Activated gamma-delta T cell treated with anti-CD3 and anti-CD28 coated beads, Interleukin-2, amount 50 U/mL, for 16 hours (primary cell): ENCODE measurements at places on chromosomes 1 and 21.
A peak's percentile ranks its signal among the peaks of the same experiment; 100 is the strongest.

DNA sequence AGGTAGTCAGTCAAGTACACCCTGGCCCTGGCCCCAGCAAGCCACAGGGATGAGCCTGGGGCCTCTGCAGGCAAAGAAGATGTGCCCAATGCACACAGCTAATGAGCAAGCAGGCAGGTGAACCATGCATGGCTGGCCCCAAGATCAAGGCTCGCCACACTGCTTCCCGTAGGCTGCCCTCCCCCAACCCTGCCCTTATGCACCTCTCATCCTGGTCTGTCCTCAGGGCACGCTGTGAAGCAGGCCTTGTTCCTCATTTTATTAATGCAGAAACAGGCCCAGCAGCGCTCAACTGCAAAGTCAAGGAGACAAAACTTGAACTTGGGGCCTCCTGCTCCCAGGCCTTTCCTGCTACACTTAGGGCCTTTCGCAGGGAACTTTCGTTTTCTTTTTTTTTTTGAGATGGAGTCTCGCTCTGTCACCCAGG, 35.6 kb upstream of the ID3 start:
- no peak for DNase-seq

DNA sequence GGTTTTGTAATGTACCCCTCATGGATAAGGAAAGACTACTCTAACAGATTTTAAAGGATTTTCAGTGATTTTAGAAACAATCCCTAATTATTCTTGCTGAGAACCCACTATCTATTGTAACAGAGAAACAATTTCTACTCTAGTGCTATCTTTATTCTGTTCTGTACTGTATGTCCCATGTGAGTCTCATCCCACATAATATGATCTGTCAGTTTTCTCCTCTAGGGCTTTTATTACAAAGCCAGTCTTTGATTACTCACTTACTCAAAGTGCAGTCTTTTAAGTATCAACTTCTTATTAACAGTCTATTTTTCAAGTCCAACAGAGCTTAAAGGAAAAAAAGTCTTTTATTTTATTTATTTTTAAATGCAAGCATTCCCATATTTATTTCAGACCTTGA, 54.8 kb downstream of the CTH start:
- no peak for DNase-seq

- no peak for DNase-seq
These were observed 2.8 kb upstream of the PHC2 start for GRCh38 chr1:33433509-33434362.

- DNase-seq = no peak
These were observed 103.1 kb downstream of the ATP6V1G3 start for GRCh38 chr1:198437332-198437731.

DNA sequence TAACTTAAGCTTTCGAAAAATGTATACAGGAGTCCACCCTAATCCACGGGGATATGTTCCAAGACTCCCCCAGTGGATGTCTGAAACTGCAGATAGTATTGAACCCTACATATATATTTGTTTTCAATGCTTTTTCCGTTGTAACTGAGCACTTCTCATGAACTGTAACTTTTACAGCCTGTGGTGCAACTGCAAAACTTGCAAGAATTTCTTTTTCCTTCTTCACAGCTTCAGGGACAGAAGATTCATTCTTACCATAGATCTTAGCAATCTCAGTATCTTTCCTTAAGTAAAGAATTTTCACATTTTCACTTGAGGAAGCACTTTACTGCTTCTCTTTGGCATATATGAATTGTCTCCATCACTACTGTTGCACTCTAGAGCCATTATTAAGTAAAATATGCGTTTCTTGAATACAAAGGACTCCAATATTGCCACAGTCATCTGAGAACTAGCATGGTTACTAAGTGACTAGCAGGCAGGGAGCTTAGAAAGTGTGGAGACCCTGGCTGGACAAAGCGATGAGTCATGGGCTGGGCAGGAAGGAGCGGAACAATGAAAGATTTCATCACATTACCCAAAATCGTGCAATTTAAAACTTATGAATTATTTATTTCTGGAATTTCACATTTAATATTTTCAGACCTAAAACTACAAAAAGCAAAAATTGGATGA, 14.1 kb downstream of the DPYD start:
- DNase-seq = no peak

DNA sequence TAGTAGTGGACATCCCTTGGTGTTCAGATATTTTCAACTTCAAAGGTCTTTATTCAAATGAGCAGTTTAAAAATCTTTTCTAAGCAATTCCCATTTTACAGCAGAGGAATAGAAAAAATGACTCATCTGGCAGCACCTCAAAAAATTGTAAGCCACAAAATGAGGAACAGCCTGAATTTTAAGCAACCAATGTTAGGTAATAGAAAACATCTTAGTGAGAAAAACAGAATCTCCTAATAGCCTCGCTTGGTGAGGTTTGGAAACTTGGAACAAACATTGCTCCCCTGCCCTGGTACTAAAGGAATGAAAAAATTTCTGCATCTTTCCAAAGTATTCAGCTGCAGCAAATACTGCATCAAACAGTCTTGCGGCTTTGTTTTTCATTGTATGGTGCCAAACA, 264.4 kb downstream of the NTNG1 start:
- DNase-seq = no peak

DNA sequence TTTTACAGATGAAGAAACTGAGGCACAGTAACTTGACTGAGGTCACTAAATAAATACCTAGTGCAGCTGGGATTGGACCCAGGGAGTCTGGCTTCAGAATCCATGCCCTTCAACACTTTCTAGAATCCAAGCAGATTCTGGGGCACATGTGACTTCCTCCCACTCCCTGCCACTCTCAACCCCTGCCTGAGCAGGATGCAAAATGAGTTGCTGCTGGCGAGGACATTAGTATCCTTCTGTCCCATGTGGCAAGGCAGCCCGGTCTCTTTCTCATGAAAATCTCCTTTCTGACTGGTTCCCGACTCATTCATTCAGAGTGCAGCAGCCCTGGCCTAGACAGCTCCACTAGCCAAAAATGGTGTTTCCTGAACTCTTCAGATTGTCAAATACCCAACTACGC, 28.4 kb downstream of the TNNT2 start:
- no peak for DNase-seq

DNA sequence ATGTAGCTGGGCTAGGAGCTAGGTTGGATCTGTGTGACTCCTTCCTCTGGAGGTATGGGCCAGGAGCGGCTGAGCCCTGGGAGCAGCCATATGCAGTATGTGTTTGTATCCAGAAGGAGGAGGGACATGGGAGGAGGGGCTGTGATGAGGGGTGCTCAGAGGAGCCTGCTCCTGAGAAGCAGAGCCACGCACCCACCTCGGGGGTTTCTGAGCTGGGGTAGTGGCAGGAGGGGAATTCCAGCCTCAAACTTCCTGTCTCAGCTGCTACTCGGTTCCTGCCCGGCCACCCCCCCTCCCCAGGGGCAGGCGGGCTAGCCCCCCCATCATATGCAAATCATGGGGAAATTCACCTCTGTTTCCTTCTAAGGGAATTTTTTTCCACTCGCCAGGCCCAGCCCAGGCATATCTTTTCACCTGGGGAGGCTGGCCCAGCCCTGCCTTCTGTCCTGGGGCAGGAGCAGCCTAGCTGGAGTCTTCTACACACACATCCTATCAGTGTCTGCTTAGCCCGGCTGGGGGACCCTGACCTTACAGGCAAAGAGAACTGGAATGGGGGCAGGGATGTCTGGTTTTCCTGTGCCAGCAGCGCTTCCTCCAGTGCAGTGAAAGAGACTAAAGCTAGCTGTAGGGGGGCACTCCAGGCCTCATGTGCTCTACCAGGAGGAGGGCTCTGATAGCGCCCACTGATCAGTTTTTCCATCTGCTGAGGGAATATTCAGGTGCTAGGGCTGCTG, 3.0 kb downstream of the ZC3H12A start:
- DNase-seq = peak; percentile 84
